EH (cell line): ENCODE measurements at places on chromosomes 6 and 20.

GRCh38 chr6:2746557-2747061 is 4.1 kb downstream of the MYLK4 start:
- DNase-seq, result no peak

- DNase-seq, result no peak
Measured at GRCh38 chr6:108596956-108597355, 36.2 kb downstream of the FOXO3 start.

- DNase-seq, result peak; percentile 28
Measured at GRCh38 chr6:29967379-29968010, 25.2 kb downstream of the HLA-A start.

GRCh38 chr6:132530293-132530974 is 7.6 kb upstream of the TAAR9 start:
- DNase-seq, result peak; percentile 67

DNA sequence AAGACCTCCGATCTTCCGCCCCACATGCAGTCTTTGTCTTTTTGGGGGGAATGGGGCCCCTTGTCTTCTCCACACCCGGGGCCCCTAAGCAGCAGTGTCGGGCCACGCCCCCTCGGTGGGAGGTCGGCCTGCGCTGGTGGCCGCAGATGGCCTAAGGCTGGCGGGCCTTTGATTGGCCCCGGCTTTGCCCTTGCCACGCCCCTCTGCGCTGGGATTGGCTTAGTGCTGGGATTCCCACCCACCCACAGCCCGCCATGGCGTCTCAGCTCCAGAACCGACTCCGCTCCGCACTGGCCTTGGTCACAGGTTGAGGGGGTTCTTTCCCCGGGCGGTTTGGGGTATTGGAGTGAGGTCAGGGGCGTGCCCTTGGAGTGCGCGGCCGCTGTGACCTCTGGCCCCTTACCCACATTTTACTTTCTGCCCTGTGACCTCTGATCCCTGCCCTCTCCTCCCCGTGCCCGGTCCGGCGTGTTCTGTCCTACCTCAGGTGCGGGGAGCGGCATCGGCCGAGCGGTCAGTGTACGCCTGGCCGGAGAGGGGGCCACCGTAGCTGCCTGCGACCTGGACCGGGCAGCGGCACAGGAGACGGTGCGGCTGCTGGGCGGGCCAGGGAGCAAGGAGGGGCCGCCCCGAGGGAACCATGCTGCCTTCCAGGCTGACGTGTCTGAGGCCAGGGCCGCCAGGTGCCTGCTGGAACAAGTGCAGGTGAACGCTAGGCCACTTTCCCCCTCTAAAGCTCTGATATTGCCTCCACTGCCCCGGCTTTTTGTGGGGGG is at the start of gene HSD17B8:
TSS of gene HSD17B8 (plus strand) at position 241 of the 776 bp plus-strand sequence. CDS start at position 255, 14 bp downstream.
- peak; percentile 89 for DNase-seq

- DNase-seq, result no peak
Measured at GRCh38 chr6:99810942-99811620, 182.9 kb downstream of the MCHR2 start.

DNA sequence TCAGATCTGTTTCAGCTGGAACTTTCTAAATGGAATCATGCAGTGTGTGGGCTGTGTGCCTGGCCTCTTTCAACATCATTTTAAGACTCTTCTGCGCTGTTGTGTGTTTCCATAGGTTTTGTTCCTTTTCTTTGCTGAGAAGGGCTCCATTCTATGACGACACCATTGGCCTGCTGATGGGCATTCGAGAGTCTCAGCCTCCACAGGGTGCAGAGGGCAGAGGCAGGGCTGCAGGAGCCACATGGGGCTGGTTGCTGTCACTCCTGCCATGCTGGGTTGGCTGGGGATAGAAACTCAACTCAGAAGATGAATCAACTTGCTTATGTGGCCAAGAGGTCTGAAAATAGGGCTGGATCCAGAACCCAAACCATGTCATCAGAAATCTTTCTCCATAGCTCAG is 68.5 kb upstream of the SLCO4A1 start:
- DNase-seq, result no peak

DNA sequence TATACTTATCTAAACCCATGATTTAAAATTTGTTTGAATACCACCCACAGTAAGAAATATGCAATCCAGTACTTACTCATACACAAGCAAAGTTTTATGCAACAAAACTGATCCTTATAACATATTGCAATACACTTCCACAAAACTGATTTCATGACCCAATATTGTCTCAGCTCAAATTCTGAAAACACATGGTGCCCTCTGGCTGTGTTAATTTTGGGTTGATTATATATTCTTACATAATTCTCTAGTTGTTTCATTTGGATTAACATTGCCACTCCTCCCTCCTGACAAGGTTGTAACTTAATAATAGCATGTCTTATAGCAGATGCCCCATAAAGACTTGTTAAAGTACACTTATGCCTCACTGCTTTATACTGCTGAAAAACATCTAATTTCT is 73.0 kb upstream of the TULP1 start:
- DNase-seq, result no peak

- DNase-seq, result peak; percentile 71
Measured at GRCh38 chr6:33781131-33781975, 7.6 kb downstream of the LEMD2 start.

DNA sequence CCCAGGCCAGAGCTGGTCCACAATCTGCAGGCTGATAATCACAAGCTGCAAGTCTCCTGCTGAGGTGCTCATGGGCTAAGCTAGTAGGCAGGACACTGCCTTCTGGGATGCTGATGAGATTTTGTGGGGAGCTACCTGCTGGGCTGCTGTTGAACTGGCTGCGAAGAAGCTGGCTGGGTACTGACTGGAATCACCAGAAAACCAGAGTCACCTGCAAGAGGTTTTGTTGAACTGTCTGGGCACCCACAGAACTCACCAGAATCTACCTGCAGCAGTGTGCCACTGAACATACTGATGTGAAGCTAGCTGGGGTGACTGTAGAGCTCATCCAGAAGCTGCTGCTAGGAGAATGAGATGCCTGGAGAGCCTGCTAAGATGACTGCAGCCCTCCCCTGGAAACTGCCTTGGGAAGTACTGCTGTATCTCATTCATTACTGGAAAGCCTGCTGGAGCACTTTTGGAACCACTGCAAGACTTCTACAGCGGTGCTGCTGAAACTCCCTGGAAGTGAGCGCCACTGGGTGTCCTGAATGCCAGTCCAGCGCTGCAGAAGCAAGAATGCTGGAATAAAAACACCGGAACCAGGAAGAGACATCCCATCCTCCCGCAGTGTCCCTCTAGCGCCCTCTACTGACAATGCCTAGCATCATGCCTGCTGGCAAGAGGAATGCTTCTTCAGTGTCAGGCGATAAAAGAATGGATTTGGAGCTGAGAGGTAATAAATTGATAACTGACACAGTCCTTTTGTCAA is 64.9 kb upstream of the ARHGAP18 start:
- DNase-seq, result peak; percentile 86

- DNase-seq, result peak; percentile 66
Measured at GRCh38 chr6:104326173-104327001, 533.3 kb downstream of the HACE1 start.

GRCh38 chr6:168302534-168302933 is 17.0 kb downstream of the DACT2 start:
- DNase-seq, result no peak

DNA sequence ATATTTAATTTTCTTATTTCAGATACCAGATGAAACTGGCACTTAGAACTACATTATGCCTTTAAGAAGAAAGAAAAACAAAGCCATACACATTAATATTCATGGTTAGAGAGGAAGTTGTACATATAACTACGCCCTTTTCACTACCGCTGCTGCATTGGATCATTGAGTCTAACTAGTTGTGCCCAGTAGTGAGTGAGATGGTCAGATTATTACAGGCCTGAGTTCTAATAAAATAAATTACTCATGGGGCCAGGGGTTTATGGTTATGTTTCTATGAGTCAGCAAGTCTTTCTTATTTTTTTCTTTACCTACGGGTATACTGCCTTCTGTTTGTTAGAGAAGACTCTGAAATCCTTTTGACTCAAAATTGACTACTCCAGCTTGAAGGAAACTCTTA is 11.5 kb downstream of the RIOK1 start:
- DNase-seq, result peak; percentile 49

GRCh38 chr6:34877869-34878485 is 9.9 kb downstream of the TAF11 start:
- no peak for DNase-seq

DNA sequence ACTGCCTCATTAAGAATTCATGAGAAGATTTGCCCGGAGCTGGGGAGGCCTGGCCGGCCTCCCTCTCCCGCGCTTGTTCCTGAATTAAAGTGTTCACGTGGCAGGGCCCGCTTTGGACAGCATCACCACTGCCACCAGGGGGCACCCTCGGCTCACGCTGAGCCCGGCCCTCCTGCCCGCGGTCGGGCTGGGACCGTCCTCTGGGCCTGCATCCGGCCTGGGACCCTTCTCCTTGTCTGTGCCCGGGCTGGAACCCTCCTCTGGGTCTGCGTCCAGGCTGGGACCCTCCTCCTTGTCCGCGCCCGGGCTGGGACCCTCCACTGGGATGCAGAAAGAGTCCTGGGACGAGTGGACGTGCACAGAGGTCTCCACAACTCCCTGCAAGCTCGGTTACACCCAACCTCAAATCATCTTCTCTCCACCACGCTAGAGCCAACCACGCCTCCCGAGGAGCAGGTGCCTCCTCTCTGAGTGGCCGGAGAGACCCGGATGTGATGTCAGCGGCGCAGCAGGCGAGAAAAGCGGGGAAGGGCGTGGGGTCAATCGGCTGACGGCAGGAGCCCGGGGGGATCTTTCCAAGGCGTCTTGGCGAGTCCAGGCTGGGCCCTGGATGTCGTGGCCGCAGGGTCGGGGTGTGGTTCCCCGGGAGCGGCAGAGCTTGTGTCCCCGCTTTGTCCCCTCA is 50.9 kb upstream of the DACT2 start:
- DNase-seq, result no peak

- peak; percentile 65 for DNase-seq
Measured at GRCh38 chr6:157597461-157598312, 216.7 kb downstream of the ZDHHC14 start.

GRCh38 chr6:134472661-134473060 is 154.7 kb upstream of the SGK1 start:
- DNase-seq, result peak; percentile 30

GRCh38 chr6:44682987-44683779 is 295.7 kb downstream of the CDC5L start:
- no peak for DNase-seq
